SK-MEL-5 (cell line): ENCODE measurements at places on chromosomes 12 and 14.

- peak; percentile 48 for DNase-seq
These were observed 30.4 kb downstream of the RAP1B start for GRCh38 chr12:68641138-68641537.

GRCh38 chr12:52378091-52378490 is 7.4 kb downstream of the KRT84 start:
- DNase-seq: no peak

DNA sequence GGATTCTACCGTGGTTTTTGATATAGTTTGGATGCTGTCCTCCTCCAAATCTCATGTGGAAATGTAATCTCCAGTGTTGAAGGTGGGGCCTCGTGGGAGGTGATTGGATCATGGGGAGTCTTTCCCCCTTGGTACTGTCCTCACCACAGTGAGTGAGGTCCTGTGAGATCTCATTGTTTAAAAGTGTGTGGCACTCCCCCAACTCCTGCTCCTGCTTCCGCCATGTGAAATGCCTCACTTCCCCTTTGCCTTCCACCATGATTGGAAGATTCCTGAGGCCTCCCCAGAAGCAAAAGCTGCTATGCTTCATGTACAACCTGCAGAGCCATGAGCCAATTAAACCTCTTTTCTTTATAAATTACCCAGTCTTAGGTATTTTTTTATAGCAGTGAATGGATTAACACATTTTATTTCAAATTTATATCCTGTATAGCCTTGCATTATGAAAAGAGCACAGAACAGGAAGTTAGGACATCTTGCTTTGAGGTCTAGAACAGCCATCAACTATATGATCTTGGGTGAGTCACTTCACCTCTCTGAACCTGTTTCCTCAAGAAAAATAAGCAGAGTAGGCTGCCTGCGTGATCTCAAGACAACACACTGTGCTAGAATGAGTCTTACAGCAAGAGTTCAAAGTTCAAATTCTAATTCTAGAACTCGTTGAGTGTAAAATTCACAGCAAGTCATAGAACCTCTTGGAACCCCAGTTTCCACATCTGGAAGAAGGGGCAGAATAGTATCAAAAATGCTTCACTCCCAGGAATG is 160.9 kb upstream of the EEA1 start:
- no peak for DNase-seq

DNA sequence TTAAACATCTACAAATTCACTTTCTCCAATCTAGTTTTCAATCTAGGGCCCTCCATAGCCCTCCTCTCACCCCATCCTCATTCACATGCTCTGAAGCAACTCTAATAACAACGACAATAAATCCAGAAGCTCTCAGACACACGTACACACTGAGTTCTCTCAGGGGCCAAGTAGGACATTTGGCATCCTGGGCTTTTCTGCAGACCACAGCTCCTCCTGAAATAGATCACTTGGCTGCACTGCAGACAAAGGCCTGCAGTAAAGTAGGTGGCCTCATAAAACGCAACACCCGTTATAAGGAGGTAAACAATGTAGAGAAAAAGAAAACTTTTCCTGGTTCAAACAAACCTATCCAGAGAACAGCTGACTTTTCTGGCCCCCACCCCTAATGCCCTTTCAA is 111.2 kb downstream of the TMTC1 start:
- DNase-seq: no peak

DNA sequence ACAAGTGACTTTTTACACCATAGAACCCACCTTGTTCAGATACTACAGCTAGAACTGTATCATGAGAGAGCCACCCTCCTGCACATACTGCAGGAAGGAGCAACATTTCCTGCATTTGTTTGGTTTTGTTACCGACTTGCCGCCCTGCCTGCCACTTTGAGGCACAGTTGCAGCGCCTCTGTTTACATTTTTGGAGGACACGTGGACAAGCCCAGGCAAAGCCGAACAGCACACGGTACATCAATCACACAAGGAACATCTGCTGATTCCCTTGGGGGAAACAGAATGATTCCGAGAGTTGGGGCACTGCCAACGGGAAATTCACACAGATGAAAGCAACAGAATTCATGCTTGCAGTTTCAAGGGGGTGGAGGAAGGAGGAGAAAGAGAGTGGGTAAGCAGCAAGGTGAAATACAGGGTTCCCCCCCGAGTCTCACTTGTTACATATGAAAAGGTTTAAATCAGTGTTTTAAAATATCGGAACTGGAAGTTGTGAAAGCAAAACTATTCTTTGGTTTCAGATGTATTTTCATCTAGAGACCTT is 110.7 kb downstream of the BTG1 start:
- DNase-seq: peak; percentile 84

- peak; percentile 2 for DNase-seq
These were observed 740.9 kb downstream of the GALC start for GRCh38 chr14:87252103-87252502.

- no peak for DNase-seq
These were observed 413.2 kb downstream of the FLRT2 start for GRCh38 chr14:85943192-85943591.

DNA sequence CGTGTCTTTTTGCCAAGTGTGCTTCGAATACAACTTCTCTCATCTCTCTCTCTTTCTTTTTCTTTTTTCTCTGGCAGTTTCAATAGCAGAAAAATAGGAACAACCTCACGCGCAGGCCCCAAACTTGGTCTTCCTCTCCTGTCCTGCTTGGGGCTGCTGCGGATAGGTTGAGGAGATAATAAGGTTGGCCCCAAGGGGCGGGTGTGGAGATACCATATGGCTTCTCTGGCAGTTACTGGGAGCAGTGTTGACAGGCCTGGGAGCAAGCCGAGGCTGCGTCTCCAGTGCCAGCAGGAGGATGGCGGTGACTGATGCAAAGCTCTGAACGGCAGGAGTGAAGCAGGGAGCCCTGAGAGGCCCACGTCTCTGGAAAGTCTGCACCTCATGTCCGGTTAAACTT is 89.5 kb upstream of the MANSC4 start:
- DNase-seq: no peak

GRCh38 chr14:29178971-29179370 is 412.4 kb downstream of the FOXG1 start:
- no peak for DNase-seq

DNA sequence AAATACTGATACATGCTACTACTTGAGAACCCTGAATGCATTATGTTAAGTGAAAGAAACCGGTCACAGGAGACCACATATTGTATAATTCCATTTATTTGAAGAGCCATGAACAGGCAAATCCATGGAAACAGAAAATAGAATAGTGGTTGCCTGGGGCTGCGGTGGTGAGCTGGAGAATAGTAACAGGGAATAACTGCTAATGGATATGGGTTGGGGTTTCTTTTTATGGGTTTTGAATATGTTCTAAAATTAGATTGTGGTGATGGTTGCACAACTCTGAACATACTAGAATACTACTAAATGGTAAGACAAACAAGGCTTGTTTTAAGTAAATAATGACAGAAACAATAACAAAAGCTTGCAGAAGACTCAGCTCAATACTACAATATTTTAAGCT is 293.0 kb downstream of the BTG1 start:
- DNase-seq: peak; percentile 7

GRCh38 chr12:105369014-105369413 is 38.5 kb downstream of the C12orf75 start:
- peak; percentile 9 for DNase-seq

- no peak for DNase-seq
These were observed 365.6 kb upstream of the TBX3 start for GRCh38 chr12:115049614-115050013.

DNA sequence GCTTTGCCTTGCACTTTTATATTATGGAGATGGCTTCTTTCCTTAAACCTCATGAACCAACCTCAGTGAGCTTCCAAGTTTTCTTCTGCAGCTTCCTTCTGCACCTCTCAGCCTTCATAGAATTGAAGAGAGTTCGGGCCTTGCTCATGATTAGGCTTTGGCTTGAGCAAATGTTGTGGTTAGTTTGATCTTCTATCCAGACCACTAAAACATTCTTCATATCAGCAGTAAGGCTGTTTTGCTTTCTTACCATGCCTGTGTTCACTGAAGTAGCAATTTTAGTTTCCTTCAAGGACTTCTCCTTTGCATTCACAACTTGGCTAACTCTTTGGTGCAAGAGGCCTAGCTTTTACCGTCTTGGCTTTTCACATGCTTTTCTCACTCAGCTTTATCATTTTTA is 125.4 kb downstream of the SNAPC1 start:
- no peak for DNase-seq

DNA sequence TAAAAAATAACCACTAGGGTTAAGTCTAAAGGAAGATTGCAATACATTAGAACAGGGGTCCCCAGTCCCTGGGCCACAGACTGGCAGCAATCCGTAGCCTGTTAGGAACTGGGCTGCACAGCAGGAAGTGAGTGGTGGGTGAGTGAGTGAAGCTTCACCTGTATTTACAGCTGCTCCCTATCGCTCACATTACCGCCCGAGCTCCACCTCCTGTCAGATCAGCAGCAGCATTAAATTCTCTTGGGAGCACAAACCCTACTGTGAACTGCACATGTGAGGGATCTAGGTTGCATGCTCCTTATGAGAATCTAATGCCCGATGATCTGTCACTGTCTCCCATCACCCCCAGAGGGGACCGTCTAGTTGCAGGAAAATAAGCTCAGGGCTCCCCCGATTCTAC is 15.5 kb downstream of the ADGRD1 start:
- no peak for DNase-seq

DNA sequence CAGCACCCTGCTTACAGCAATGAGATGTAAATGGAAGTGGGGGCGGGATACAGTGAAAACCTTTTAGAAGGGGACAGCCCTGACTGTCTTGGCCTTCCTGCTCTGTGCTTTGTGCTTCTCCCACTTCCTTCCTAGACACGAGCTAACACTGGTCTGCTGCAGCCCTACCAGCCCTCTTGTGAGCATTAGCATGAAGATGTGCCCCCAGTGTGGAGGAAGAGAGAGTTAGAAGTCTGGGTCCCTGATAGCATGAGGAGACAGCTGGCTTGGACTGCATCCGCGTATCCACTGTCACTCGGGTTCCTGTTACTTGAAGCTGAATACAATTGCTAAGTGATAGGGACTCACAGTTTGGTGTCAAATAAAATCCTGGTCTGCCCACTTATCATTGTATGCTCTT is 248.1 kb upstream of the SOX5 start:
- DNase-seq: no peak

GRCh38 chr12:15669256-15669948 is 119.8 kb downstream of the EPS8 start:
- DNase-seq: no peak

DNA sequence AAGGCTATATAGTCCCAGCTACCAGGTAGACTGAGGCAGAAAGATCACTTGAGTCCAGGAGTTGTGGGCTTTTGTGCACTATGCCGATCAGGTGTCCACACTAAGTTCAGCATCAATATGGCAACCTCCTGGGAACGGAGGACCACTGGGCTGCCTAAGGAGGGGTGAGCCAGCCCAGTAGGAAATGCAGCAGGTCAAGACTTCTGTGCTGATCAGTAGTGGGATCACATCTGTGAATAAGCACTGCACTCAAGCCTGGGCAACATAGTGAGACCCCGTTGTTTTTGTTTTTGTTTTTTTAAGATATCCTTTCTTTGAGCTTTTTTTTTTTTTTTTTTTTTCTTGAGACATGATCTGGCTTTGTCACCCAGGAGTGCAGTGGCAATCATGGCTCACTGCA is 135.8 kb upstream of the AEBP2 start:
- no peak for DNase-seq

GRCh38 chr14:88551980-88552431 is 2.8 kb downstream of the PTPN21 start:
- DNase-seq: no peak

DNA sequence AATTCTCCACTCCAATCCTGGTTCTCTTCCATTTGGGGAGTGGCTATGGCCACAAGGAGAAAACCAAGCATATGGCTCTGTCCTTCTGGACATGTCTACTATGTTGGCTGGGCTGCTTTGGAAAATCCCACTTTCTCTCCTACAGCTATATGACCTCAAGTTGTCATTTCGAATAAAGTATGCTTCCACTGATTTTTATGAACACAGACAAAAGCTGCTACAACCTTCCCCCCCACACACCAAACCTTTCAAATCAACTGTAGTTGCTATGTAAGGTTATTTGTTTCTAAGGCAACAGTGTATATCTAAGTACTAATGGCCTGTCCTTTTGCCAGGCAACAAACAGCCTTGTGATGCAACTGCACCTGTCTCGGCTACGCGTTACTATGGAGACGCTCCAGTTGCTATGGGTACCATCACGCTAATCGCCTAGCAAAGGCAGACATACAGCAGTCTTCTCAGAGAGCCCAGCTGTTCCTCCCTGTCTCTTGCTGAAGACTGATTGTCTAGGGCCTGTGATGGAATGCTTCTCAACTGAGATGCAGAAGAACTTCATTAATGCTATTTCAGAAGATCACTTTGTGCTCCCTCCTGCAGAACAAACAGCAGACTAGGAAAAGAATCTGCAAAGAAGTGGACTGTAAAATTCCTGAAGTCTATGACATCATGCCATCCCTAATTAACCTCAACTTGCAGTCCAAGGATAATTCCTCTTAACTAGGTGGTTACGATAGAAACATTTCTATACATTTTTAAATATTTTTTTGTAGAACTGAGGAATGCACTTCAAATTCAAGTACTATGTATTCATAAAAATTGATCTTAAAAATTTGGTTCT is 67.6 kb downstream of the FOXN3 start:
- no peak for DNase-seq
